ENCODE measurements at places on chromosomes 4 and X. TPM values are rescaled to one million over a fixed set of nuclear protein-coding genes. Genes with fewer than 3 reads are reported as not detected.

Gene DUSP21
- total RNA-seq, result not detected

Gene UGT2B10
- total RNA-seq, result not detected

Gene MAMLD1
- total RNA-seq, result 1.5 TPM

Gene SPANXA1
- total RNA-seq, result not detected

Gene LGI2
- total RNA-seq, result 0.06 TPM

Gene GPM6B
- total RNA-seq, result under 0.01 TPM

Gene WAS
- total RNA-seq, result not detected

Gene CXorf38
- 11.0 TPM for total RNA-seq

Gene ZAR1
- total RNA-seq, result not detected

Gene KLB
- 0.06 TPM for total RNA-seq

Gene CFAP99
- total RNA-seq, result 0.16 TPM

Gene TSC22D3
- total RNA-seq, result 24.8 TPM

Gene SH3BP2
- total RNA-seq, result 24.8 TPM

Gene TLR10
- not detected for total RNA-seq

Gene MEPE
- total RNA-seq, result not detected

Gene YIPF7
- not detected for total RNA-seq

Gene SSX5
- not detected for total RNA-seq

Gene DCAF8L2
- not detected for total RNA-seq

All from bladder microvascular endothelial cell (primary cell).